ENCODE measurements at places on chromosomes 4 and X.

GRCh38 chrX:4239650-4240540 is 526.4 kb upstream of the PRKX start:
- no peak for DNase-seq

DNA sequence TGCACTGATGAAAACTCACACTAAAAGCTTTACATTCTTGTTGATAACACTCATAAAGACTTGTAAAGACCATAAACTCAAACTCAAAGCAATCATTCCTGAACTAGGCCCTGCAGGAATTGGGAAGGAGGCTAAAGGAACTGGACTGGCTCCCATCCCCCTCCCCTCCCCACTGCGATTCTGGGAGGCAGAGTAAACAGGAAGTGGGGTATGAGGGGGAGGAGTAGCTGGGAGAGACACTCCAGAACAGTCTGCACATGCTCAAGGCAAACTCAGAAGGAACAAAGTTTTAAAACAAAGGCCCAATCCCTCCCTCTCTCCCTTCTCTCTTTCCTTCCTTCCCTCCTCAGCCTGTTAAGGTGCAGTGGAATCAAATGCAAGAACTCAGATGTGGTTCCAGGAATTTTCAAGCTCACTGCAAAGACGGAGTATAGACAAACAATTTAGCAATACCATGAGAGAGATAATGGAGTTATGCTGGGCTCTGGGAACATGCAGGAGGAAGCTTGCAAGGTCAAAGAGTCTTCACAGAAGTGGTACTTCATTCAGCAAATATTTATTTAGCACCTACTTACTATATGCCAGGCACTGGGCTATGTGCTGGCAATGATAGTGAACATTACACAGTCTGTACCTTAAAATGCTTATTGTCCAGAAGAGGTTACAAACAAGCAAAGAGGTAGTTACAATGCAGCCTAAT is 15.9 kb downstream of the MID1IP1 start:
- DNase-seq, result no peak

- no peak for DNase-seq
Observed at GRCh38 chrX:48972220-48973164, 848 bp upstream of the KCND1 start.

DNA sequence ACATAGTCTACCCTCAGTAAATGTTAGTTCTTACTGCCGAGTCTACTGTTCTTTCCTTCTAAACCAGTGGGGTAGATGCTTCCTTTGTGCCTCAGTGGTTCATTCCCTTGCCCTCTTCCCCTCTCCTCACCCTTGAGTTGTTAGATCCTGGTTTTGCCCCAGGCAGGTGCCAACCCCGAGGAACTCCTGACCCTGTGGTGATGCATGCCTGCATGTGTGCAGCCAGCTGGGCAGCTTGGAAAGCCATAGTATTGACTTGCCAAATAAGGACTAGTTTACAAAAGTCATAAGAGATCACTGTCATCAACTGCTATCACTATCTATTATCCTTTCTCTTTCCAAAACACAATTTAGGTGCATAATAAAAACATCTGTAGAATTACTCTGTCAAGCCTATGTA is 50.9 kb downstream of the REPS2 start:
- DNase-seq, result no peak
